ENCODE measurements at places on chromosomes 16 and 17.

- DNase-seq: peak; percentile 81
Observed at GRCh38 chr17:2215616-2216364, 87.8 kb downstream of the SMG6 start.

DNA sequence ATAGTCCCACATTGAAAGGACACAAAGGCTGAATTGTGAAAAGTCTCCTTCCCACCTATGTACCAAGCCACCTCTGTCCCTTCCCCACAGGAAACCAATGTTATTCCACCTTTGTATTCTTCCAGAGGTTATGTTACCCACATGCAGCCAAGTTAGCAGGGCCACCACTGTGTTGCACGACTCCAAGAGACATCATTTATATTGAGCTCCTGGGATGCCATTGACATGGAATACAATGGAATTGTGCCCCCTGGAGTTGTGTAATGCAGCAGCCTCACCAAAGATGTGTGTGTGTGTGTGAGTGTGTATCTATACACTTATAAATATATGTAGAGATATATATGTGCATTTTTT lies 21.6 kb upstream of the MSI2 start:
- no peak for DNase-seq

DNA sequence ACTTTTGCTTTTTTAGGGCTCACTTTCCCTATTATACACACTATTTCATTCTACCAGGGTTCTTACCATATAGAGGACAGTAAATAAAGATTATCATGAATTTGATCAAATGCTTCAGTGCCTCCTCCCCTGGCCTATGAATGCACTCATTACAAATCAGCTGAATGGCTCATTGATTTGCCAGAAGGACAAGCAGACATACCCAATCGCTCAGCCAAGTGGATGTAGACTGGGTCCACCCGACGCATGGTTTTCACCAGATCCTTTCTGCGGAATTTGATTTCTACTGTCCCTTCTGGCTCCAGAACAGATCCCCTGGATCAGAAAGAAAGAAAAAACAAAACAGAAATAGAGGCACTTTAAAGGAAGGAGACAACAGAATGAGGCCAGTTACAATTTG lies 162.6 kb downstream of the AATF start:
- DNase-seq: no peak

GRCh38 chr17:14227052-14227451 lies 9.6 kb downstream of the CDRT15 start:
- no peak for DNase-seq

- DNase-seq: no peak
Observed at GRCh38 chr17:17970699-17971430, 1.3 kb downstream of the TOM1L2 start.

DNA sequence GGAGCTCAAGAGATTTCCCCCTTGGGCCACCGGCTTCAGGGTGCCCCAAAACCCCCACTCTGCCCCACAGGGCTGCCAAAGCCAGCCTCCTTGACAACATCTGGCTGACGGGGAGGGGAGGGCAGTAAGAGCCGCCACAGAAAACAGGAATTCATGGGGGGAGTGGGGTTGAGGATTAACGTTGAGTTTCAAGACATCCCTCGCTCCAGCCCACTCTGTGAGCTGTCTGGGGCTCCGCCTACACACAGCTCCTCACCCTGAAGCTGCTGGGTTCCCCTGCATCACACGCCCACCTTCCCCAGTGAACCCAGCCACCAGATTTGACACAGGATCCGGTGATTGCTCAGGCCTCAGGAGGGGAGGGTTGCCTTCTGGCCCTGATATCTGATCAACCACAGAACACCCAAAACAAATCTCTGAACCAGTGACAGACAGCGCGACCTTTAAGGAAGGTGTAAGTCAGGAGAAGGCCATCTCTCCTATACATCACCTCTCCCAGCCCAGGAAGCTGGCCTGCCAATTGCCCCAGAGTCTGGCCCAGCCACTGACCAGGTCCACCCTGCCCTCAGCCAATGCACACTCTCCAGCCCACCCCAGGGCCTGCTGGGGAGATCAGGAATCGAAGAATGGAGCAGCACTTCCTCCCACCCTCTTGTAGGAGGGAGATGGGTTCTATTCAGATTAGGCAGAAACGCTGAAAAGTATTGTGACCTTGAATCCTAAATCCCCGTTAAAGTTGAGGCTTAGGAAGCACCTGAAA lies 132.1 kb downstream of the CLEC16A start:
- peak; percentile 83 for DNase-seq

DNA sequence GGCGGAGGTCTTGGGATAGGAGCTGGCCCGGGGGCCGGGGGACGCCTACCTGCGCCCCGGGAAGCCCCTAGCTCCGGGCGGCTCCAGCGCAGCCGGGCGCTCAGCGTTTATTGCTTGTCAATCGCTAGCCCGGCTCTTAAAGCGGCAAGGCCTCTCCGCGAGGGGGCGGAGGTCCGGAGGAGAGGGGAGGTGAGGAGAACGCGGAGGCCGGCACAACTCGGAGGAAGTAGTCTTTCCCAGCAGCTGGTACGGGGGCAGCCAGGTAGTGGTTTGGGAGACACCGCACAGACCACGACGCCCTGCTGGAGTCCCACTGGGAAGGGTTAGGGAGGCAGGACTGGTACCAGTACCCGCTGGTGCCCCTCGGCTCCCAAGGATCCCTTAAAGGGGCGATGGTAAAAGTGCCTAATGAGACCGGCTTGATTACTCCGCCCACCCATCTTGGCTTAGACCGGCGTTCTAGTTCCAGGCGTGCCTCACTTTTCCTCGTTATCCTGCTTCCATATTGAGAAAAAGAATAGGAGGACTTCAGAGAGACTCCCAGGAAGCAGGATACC lies at the start of gene MPP2:
Gene MPP2, minus strand, starts transcription at position 112 of the 557 bp plus-strand sequence. CDS start 3,076 bp downstream, outside the sequence.
- DNase-seq: peak; percentile 84

DNA sequence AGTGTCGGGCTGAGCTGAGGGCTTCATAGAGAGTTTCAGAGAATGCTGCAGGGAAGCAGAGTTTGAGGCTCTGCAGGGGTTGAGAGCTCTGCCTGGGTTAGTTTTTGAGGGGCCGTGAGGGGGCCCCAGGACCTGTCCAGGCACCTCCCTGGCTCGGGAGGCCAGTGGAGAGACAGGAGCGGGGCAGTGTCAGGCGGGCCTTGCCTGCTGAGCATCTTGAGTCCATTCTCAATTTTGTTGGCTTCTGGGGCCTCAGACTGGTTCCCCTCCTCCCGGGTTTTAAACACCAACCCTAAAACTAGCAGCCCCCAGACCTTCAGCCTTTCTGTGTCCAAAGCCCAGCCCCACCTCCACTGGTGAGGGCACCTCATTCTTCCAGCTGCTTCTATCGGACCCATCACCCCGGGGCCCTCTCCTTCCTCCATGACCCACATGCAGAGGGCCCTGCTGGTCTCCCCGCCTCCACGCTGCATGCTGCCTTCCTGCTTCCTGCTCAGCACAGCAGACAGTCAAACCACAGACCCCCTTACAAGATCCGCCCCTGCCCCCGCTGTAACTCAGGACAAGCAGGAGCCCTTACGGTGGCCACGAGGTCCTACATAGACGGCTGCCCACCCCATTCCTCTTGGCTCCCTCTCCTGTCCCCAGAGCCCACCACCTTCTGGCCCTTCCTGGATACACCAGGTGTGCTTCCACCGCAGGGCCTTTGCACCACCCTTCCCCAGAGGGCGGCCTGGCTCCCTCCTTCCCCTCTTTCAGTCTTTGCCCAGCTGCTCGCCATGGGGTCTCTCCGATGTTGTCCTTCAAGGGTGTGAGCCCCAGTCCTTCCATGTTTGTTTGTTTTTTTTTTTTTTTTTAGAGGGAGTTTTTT lies 3.8 kb downstream of the RNF213 start:
- peak; percentile 88 for DNase-seq

GRCh38 chr17:15119968-15120367 lies 145.2 kb downstream of the PMP22 start:
- no peak for DNase-seq

- no peak for DNase-seq
Observed at GRCh38 chr17:46011711-46012505, 12.9 kb downstream of the STH start.

GRCh38 chr17:80474231-80474960 lies 2.0 kb downstream of the NPTX1 start:
- no peak for DNase-seq

DNA sequence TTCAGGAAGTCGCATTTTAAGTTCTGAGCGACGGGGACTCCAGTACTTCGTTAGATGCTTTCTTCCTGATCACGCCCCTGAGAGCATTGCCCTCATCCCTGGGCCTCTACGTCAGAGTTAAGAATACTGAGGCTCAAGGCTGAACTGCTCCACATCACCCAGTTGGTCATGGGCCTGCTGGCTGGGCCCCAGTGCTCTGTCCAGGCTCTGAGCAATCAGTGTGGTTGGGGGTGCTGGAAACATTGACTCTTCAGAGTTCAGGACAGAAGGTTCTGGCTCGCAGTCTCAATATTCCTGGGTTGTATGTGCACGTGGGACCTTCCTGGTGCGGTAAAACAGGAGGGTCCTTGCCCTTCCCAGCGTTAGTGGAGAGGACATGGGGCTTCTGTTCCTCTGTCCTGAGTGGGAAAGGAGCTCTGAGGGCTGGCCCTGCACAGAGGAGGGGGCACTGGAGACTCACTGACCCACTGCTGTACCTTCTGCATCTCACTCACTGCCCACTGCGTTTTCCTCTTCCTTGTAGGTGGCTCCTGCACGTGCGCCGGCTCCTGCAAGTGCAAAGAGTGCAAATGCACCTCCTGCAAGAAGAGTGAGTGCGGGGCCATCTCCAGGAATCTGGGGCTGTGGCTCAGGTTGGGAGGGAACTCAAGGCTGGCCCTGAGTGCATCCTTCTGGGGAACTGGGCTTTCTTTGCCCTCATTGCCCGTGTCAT lies 518 bp downstream of the MT1E start:
- no peak for DNase-seq

- DNase-seq: no peak
Observed at GRCh38 chr17:74227271-74228080, 14.1 kb downstream of the TTYH2 start.
